ENCODE measurements at places on chromosomes 3 and 15.

- DNase-seq, result peak; percentile 97
Observed at GRCh38 chr15:70318594-70319465, 221.1 kb upstream of the TLE3 start.

- no peak for DNase-seq
Observed at GRCh38 chr3:10741891-10742671, 73.9 kb upstream of the SLC6A11 start.

GRCh38 chr3:105368566-105369499 lies 2.1 kb downstream of the ALCAM start:
- DNase-seq, result peak; percentile 63

DNA sequence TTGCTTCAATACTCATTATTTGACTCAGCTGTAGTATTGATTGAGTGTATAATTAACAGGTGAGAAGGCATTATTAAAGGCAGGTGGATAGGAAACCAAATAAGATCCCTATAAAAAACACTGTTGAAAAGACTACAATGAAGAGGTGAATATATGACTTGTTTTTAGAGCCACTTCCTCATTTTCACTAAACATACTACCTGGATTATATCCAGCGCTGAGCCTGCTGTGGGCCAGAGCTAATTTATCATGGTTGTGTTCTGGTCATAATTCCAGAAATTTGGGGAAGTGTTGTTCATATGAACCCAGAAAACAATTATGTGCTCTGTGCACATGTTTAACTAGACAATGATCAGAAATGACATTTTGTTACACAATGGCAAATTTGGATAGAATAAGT lies 235.3 kb upstream of the MME start:
- DNase-seq, result no peak

DNA sequence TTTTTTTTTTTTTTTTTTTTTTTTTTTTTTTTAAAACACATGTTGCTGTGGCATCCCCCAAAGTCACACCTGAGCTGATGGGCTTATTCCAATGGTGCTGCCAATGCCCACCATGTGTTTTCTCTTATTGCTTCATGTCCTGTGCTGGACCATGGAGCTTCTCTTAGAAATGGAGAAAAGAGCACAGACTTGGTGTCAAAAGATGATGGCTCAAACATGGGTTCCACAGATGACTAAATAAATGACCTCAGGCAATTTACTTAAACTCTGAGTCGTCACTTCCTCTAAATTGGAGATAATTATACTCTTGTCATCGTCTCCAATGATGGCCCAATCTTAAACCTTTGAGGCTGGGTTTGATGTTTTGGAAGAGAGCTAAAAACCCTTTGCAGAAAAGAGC lies 28.1 kb downstream of the CHST2 start:
- DNase-seq, result no peak

DNA sequence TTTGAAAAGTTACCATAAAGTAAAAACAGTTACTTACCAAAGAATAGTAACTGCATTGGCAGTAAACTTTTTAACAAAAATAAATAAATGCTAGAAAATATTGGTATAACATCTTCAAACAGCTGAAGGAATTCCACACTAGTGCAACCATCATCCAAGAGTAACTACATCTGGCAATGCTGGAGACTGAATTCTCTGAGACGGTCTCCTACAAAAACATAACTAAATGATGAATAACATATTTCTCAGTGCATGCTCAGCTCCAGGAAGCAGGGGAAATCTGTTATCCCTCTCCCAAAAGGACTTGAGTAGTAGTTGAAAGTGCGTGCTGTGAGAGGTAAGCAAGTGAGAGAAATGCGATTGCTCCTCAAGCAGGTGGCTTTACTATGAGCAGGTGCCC lies 526.8 kb upstream of the CCDC54 start:
- peak; percentile 60 for DNase-seq
